Esophagus squamous epithelium (tissue), 5 donors: ENCODE measurements at places on chromosomes 3 and 15.

DNA sequence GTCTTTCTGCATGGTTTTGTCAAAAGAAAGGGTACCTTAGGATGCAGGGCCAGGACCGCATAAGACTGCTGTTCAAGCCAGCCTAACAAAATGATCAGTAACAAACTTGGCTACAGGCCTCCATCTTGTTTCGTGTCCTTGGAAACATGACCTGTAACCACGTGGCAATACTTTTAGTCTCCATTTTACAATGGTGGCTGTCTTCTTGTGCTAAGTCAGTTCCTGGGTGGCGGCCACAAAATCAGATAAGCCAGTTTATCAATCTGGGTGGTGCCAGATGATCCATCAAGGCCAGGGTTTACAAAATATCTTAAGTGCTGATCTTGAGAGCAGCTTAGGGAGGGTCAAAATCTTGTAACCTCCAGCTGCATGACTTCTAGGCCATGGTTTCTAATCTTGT is 57.1 kb upstream of the GK5 start:
- DNase-seq = no peak

DNA sequence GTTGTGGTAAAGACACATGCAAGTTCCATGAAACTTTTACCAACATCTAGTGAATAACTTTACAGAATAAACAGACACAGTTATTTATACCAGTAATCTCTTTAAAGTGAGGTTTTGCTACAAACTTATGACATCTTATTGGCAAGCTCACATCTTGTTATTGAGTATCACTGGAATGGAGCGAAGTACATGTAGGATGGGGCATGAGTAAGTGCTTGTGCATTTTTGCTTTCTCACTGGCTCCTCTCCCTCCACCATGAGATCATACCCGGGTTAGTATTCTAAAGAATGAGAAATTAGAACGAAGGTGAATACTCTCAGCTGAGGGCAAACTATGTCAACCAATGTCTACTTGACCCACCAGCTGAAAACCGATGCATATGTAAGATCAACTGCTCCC is 193.3 kb upstream of the ZNF717 start:
- no peak for DNase-seq

DNA sequence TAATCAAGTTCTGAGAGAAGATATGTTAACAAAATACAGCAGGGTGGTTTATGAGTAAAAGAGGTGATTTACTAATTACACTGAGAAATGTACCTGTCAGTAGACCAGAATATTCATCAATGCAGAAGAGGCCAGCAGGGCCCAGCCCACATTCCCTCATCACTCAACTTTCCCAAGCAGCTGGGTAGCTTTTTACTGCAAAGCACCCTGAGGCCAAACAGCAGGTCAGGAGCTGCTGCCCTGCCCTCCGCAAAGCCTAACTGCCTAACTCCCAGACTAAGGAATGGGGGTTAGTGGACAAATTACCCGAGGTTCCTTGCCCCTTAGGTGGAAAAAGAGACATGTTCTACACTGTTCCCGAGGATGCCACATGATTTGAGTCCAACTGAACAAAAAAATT is 108.2 kb downstream of the TBL1XR1 start:
- DNase-seq = no peak

DNA sequence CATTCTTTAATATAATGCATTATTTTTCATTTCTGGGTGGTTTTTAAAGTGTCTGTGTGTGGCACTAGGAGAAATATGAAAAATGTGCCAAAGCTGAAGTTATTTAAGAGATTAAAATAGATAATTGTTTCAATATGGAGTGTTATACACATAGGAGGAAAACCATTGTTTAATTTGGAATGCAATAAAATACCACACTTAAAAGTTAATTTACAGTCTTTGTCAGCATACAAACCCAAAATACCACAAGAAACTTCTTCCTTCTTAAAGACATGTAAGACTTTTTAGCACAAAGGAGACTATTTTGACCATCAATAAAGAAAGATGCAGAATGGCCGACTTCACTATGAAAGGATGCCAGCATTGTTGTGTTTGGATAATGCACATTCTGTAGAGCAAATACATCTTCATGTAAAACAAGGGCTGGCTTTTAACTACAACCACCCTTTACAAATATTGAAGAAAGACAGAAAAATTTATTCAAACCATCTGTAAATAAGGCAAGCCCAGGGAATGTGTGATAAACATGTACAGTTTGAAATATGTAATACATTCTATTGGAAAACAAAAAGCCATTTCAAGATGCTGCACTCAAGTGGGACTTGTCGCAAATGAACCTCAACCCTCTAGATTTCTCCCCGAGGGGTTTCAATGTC is 1146.6 kb downstream of the ROBO1 start:
- no peak for DNase-seq

- DNase-seq = no peak
Measured at GRCh38 chr3:147218965-147219364, 187.4 kb downstream of the ZIC4 start.
